ENCODE measurements at places on chromosomes 7 and 10.

DNA sequence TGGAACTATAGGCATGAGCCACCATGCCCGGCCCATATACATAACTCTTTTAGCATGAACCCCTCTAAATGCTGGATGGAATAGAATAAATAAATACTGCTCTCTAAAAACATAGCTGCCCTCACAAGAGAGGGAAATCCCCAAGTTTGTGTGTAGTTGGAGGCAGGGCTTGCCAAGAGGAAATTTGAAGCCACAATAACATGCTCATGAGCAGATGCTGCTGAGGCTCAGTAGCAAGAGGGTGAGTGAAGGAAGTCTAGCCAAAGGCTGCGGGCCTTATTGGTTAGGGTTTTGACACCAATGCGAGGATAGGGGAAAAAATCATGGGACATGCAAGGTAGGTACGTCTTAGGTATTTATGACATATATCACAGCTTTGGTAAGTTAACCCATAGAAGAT, 17.3 kb downstream of the TPK1 start:
- no peak for DNase-seq

DNA sequence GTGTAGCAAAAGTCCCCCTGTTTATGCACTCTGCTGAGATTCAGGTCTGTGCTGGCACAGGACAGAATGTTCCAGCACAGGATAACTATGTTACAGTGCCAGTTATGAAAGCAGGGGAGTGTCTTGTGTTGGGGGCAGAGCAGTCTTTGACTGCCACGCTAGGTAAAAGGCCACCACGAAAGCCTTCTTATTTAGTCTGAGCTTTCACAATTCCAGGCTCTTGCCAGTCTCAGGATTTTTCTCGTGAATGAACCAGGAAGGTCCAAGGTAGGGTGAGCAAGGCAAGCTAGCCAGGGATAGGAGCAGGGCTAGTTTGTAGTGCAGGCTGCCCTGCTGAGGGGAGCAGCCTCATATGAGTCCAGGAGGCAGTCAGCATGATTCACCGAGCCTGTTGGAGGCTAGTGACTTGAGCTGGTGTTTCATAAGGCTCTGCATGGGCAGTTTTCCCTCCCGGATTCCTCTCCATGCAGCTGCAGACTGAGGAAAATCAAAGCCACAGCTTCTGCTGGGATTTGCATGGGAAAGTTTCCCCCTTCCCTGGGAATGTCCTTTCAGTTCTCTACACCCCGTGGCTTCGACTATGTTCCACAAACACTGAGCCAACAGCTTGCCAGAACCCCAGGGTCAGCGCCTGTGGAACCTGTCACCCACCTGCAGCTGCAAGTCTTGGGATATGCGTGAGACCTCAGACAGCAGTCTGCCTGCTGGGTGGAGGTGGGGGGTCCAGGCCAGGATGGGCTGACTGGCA, 112.3 kb downstream of the JCAD start:
- DNase-seq, result no peak

GRCh38 chr7:12323415-12323814, 80.2 kb downstream of the VWDE start:
- DNase-seq, result no peak

- no peak for DNase-seq
Observed at GRCh38 chr10:110413903-110414547, 83.7 kb upstream of the DUSP5 start.

DNA sequence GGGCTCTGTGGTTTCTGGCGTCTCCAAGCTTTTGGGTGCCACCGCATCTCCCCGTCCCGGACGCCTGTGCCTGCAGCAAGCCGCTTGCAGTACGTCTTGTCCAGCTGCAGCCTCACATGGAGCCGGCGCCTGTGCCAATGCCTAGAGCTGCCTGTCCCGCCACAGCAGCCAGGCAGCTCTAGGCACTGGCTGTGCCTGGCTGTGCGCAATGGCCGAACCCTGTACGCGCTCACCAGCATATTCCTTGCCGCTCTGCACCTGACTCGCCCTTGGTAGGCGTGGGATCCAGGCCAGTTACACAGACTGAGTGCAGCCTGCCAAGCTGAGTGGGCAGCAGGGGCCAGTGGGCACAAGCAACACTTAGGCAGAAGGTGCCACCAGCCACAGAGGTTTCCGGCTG, 381.2 kb upstream of the SORCS1 start:
- no peak for DNase-seq

DNA sequence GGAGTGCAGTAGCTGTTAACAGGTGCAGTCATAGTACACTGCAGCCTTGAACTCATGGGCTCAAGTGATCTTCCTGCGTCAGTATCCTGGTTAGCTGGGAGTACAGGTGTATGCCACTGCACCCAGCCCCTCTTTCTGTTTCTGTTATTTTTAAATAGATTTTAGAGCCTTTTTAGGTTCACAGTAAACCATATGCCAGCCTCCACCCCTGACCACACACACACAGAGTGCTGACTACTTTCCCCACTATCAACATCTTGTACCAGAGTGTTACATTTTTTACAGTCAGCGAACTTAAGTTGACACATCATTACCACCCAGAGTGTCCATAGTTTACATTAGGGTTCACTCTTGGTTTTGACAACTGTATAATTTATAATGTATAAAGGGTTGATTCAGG, 32.1 kb downstream of the MARCHF5 start:
- no peak for DNase-seq

Data from left lung (tissue), 14 donors.